Brain microvascular endothelial cell (primary cell): ENCODE measurements at places on chromosomes 7 and 10.

DNA sequence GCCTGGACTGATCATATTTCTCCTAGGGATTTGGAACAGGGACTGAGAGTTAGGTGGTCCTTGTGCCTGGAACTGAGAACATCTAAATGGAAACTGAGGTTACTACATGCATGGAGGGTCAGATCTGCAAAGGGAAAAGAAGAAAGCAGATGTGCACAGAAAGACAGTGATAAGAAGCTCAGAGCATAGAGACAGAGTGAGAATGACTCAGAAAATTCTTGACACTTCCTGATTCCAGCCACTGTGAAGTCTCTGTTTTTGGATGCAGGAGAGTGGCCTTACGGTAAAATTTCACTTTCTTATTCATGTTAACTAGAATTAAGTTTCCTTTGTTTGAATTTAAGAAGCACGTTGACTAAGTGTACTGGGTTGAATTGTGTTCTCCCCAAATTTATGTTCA lies 241.7 kb downstream of the TMEM26 start:
- peak; percentile 18 for DNase-seq

DNA sequence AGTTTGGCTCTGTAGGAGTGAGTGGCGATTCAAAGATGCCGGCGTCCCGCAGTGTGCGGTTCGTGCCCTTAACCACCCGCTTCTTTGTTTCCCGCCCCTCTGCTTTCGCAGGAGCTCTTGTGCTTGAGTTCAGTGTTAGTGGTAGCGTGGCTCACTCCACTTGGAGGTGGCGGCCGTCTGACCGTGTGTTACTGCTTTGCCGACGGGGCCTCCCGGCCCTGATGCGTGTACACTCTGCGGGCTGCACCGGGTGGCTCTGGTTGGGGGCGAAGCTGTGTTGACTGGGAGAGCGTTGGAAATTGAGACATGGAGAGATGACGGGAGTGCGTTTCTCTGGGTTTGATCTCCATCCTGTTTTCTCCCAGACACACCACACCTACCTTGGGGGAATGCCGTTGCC lies 31.4 kb downstream of the SHH start:
- DNase-seq = no peak

DNA sequence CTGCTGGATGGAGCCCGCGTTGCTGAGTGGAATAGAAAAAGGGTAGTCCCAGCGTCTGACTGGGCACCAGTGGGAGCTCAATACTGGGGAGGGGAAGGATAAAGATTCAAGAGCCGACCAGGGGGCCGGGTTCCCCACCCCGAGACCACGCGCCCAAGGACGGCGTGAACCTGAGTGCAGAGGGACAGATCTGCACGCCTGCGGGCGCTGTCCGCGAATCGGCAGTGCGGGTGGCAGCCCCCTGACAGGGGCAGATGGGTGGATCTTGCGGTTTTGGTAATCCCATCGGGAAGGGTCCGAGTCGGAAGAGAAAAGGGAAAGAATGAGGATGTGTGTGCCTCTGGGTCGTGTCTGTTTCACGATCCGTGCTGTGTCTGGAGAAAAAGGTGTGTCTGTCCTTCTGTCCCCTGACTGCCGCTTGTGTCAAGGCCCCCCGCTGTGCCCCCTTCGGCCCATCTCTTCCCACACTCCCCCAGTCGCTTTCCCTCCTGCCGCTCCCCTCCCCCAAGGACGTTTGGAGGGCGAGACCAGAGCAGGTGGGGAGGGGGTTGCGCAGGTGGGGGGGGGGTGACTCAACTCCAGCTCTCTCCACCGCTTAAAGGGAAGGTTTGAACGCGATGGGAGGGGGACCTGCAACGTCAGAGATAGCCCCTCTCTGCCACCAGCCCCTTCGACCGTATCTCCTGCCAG lies 734 bp upstream of the VGF start:
- no peak for DNase-seq

DNA sequence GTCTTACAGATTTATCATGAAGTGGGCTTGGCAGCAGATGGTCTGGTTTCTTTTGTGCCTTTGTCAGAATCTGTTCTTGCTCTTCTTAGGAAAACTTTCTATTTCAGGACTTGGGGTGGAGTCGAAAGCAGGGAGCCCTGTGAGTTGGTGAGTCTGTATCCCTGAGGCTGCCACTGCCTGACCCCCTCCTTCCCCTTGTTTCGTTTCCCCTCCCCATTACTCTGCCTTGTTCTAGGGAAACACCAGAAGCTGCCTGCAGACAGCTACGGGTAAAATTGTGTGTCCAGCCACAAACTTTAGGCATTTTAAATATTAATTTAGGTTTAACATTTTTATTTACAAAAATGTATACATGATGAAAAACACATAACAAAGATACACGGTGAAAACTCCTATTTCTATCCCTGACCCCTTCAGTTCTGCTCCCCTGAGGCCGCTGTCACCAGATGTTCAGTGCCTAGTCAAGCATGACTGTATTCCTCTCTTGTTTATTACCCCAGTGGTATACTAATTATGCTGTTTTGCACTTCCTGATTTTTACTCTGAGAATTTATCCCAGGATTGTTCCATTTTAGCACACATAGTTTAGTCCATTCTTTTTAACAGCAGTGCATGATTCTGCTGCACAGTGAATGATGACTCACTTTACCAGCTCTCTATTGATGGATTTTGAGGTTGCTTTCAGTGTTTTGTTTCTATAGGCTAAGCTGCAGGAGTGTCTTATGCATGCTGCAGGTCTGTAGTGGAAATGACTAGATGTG lies 9.1 kb downstream of the TSPAN14 start:
- no peak for DNase-seq

GRCh38 chr7:71424166-71425035 lies 292.5 kb downstream of the GALNT17 start:
- DNase-seq = no peak

GRCh38 chr7:156929789-156930539 lies 19.5 kb upstream of the NOM1 start:
- no peak for DNase-seq

GRCh38 chr7:51189777-51190176 lies 126.8 kb downstream of the COBL start:
- DNase-seq = no peak

DNA sequence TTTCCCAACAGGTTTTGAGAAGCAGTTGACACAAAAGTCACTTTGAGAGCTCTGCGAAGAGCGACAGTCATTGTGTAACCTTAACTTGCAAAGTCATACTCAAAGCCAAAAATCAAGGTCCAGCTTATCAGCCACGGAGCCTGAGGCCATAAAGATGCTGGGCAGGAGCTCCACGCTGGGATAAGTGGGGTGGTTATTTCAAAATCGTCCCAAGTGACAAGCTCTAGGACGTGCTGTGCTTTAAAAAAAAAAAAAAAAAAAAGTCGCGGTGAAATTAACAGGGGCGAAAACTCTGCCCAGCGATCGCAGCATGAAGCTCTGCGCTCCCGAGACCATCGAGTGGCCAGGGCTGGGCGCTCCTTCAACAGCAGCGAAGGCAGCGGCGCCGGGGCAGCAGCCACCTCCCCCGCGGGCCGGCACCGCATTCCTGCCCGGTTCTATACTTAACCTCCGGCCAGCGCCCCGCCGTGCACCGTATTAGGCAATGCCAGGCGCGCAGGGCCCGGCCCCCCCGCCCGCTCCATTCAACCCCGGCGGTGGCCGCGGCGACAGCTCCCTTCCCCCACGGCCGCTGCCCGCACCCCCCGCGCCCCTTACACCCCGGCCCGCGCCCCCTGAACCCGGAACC lies 657 bp downstream of the HACD1 start:
- DNase-seq = peak; percentile 37

GRCh38 chr10:101130984-101131961 lies at the start of gene TLX1:
TLX1 (plus strand) TSS chr10:101131300; CDS start chr10:101131542, 242 bp downstream.
- DNase-seq = no peak

- no peak for DNase-seq
Observed at GRCh38 chr7:128937271-128937646, 468 bp upstream of the IRF5 start.

GRCh38 chr10:17547060-17547459 lies 70.1 kb downstream of the HACD1 start:
- DNase-seq = no peak

- peak; percentile 21 for DNase-seq
Observed at GRCh38 chr7:149854611-149855360, 16.6 kb downstream of the ZNF862 start.

GRCh38 chr7:104862719-104863118 lies 151.3 kb upstream of the KMT2E start:
- peak; percentile 5 for DNase-seq

- no peak for DNase-seq
Observed at GRCh38 chr7:101884671-101885596, 67.5 kb downstream of the CUX1 start.

DNA sequence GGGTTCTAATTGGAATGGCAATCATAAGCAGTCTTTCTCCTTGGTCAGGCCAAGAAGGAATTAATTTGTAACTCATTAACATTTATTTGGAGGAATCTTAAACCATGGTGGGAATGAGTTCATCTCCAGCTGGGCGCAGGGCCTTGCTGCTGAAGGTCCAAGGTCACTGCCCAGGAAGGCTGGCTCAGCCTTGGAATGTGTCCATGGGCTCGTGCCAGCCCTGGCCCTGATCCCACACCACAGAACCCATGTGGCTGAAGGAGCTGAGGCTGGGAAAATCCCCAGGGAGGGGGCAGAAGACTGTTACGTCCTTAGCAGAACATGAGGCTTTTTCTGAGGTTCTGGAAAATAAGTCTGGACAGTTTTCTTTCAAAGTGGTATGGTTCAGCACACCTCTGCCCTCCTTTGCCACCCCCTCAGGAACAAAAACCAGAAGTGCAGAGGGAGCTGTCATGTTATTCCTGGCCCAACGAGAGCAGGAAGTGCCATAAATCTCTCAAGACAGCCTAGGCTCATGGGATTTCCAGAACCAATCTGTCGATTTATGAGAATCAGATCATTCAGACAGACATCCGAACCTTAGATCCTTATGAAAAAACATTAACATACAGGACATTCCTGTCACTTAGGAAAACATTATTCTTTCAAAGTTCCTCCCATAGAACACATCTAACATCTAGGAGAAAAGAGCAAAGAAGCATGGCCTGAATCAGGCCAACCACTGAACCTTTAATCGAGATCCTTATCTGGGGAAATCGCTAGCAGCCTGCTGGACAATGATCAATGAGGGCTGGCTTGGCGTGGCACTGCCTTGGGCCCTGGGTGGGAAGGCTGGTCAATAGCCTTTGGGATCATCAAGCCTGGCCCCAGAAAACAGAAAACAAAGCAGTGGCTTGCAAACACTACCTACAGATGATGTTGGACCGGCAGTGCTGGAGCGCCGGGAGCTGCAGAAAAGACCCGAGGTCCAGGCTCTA lies 134.3 kb downstream of the TAX1BP1 start:
- peak; percentile 27 for DNase-seq

DNA sequence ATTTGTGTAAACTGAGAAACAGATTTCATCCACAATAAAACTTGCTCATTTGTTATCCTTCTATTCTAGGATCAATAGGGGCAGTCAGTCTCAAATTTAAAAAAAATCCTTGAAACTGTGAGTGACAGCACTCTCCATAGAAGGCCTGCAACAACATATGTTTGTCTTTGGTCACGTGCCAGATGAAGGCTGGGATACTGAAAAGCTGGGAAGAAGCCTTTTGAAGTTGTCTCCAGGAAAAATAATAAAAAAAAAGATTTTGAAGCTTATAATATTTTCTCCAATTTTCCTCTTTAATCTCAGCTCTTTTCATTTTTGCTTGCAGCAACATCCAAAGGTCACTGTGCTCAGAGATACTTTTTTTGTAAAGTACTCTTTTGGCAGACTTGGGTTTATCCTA lies 128.6 kb upstream of the SLC26A5 start:
- DNase-seq = no peak

- DNase-seq = no peak
Observed at GRCh38 chr7:80726666-80727065, 88.2 kb downstream of the CD36 start.

DNA sequence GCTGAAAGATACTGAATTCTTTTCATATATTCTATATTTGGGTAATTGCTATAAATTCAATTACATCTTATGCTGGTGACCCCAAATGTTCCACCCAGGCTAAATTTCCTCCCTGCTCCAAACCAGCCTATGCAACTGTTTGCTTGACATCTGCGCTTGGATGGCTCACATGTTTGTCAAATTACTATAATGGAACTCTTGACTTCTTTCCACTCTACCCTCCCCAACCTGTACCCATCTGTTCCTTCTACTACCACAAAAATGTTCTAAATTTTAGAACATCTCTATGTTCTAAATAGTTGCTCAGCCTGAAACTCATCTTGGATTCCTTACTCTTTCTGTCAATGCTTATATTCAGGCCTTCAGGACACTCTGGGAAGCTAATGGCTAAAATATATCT lies 249.9 kb upstream of the SMIM30 start:
- DNase-seq = no peak

DNA sequence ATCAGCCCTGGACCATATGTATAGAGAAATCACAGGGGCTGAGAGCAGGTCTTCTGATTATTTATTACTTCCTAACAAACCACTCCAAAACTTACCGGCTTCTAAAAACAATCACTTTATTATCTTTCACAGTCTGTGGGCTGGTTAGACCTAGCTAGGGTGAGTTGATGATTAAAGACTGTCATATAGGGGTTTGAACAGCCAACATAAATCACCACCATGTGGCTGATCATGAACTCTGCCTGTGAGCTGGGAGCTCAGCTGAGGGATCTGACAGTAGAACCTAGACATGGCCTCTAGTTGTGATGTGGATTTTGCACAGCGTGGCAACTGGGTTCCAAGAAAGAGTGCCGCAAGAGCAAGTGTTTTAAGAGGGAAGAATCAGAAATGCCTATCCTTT lies 305.4 kb downstream of the CSTF2T start:
- no peak for DNase-seq

DNA sequence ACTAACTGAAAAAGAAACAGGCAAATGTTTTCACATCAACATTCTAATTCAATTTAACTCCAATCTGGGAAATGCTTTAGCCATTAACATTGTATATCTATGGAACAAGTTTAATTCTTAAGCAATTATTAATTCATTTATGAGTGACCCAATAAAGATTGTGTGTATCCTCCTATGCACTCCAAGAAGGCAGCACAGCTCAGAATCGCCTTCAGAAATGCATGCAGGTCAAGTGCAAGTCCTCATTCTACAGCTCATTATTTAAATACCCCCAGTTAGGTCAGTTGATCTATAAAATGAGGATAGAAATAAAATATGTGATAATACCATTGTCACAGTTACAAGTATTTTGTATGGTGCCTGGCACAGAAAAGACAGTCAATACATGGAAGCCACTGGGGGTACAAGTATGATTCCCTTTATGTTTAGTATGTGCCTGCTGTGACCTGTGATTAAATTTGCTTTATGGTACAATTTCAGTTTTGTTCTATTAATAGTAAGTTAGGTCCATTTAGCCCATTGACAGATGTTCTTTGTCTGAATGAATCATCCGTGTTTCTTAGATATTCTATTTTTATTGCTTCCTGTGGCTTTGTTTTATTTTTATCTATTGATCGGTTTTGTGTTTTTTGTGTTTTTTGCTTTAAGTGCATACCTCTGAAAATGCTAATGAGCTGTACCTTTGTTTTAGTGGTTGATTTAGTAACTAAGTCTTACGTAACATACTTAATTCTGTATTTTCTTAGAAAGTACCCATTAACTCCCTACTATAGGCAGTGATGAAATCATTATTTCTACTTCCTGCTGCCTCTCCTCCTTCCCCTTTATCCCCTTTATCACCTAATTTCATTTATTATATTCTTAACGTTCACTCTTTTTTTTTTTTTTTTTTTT lies 42.8 kb downstream of the CPXM2 start:
- no peak for DNase-seq
